ENCODE measurements at places on chromosomes 6 and 20.

DNA sequence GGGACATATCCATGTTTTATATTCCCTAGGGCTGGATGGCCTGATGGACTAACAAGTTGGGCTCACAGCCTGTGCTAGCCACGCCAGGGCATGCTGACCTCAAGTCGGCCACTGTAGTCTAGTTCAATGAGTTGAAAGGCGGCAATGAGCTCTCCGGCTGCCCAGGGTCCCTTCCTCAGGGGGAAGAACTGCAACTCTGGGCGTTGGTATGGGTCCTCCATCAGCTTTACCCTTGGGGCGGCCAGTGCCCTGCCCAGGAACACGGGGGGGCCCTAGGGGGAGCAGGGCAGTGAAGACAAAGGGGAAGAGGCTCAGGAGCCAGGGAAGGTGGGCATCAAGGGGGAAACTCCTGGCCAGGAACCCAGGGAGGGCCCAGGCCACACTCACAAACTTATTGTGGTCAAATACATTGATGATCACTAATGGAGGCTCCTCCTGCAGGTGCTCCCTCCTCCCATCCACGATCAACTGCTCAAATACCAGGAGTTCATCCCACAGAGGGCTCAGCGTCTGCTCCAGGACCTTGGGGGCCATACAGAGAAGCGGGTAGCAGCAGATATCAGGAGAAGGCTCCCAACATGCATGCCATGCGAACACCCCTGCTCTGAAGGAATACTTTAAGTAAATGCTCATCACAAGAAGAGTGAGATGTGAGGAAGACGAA is 32.8 kb upstream of the SPAG4 start:
- no peak for DNase-seq

DNA sequence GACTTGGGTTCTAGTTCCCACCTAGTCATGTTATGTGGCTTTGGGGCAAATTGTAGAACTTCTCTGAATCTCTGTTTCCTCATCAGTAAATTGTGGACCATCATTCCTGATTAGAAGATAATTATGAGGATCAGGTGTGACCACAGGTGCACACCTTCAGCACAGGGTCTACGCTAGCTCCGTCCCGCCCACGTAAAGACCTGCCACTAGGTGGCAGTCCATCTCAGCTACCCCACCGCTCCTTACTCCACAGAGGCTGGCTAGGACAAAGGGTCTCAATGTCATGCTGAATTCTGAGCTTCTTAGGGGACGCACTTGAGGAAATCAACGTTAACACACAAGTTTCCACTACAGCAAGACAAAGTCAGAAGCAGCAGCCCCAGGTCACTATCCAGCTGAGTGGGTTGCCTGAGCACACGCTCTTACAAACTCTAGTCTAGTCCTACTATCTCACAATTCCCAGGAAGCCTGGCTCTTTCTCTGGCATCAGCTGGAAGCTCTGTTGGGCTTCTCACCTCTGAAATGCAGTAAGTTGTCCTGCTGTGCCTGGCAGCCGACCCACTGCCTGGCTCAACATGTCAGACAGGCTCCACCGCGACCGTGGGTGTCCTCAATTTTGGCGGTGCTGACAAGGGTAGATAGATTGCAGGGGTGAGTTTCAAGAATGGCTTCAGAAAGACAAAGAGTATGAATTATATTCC is 2.0 kb upstream of the PLCG1 start:
- DNase-seq = peak; percentile 76

GRCh38 chr6:44926556-44926955 is 401.6 kb upstream of the RUNX2 start:
- DNase-seq = no peak

- no peak for DNase-seq
These were observed 111.5 kb downstream of the HFE start for GRCh38 chr6:26198722-26199056.

DNA sequence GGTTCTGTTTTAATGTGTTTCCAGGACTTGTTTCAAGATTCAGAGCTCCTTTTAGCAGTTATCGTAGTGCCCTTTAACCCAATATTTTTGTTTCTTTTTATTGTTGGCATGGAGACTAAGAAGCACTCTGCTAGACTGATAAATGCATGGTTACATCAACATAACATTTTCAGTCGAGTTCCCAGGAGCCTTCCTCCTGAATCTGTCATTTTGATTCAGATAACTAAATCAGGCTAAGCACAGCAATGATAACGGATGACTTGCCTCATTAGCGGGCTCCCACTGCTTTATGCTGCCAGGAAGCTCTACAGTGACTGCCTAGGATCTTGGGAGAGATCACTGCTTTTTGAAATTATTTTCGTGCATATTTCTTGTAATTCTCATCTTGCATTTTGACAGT is 772.8 kb upstream of the GJE1 start:
- DNase-seq = no peak

GRCh38 chr6:129707028-129707427 is 2.9 kb downstream of the ARHGAP18 start:
- DNase-seq = no peak

DNA sequence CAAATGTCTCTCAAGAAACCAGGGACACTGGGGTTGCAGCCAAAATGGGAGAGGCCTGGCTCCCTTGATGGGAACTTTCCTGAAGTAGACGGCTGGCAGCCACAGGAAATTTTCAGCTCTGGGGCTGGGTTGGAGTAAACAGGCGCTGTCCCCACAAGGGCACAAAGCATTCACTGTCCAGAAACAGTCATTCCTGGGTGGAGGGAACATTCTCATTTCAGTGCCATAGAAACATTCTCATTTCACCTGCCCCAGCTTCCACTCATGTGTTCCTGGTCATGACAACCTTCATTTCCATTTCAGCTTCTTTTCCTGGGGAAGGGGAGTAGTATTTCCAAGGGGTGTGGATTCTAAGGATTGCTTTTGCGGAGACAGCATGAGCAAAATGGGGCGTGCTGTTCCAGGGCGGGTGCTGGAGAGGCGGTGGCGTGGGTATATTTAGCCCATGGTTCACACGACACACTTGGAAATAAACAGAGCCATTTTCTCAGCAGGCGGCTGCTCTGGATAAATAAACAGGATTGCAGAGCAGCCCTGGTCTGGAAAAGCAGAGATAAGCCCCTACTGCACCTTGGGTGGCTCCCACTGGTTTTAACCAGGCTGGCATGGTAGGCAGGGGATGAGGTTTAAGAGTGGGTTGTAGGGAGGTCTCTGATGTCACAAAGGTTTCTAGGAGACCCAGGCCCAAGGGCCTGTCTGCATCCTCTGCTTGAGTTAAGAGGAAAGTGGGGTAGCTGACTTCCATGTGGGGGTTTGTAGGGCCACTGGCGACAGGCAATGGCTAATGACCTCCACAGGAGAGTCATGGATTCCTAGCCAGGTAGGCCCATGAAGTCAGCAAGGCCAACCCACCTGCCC is 32.9 kb downstream of the COX4I2 start:
- DNase-seq = no peak

GRCh38 chr6:80433010-80433672 is 326.7 kb downstream of the BCKDHB start:
- DNase-seq = no peak

DNA sequence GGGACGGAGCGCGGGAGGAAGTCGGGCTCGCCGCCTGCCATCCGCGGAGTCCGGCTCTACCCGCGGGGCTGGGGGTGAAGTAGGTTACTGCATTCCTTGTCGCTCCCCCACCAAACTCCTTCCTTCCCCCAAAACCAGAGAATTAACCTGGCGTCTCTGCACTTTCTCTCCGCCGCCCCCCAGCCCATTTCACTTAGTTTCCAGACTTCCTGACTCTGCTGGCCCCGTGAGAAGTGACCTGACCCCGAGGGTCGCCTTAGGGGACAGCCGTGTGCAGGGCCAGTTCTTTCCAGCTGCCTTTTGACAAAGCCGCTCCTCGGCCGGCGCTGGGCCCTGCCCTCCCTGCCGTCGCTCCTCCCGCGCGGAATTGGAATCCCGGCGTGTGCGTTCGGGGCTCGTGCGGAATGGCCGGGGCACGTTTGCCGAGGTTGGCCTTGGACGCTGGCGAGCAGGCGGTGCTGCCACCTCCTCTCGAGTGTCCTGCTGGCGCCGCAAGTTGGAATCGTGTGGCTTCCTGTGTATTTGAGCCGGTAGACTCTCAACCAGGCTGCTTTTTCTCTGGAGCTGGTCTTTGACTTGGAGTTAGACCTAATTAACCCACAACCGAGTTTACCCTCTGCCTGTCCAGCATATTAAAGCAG is 650 bp downstream of the DCBLD1 start:
- DNase-seq = no peak

GRCh38 chr6:168413856-168414255 is 27.1 kb upstream of the SMOC2 start:
- DNase-seq = no peak

- no peak for DNase-seq
These were observed 451.9 kb upstream of the CDH4 start for GRCh38 chr20:60800185-60800584.

Measured in activated CD8-positive, alpha-beta T cell treated with anti-CD3 and anti-CD28 coated beads, Interleukin-2, amount 10 ng/mL, durations not matched to agents 7 days and 5 days (primary cell).